ENCODE measurements at places on chromosomes 4 and X. TPM values are rescaled to one million over a fixed set of nuclear protein-coding genes. Genes with fewer than 3 reads are reported as not detected.

The LRAT gene
- total RNA-seq: under 0.01 TPM

The C4orf51 gene
- total RNA-seq: not detected

The ZNF711 gene
- 15.7 TPM for total RNA-seq

The S100G gene
- total RNA-seq: not detected

Data from skeletal muscle tissue (tissue), 5 donors.